CD4-positive, alpha-beta T cell treated with Interleukin-10 for 1 hour (primary cell): ENCODE measurements at places on chromosomes 2 and 18.
A peak's percentile ranks its signal among the peaks of the same experiment; 100 is the strongest.

GRCh38 chr2:154193246-154193645, 321.5 kb downstream of the GALNT13 start:
- DNase-seq, result no peak

- DNase-seq, result no peak
These were observed 148.6 kb downstream of the NCK2 start for GRCh38 chr2:105893011-105893995.

DNA sequence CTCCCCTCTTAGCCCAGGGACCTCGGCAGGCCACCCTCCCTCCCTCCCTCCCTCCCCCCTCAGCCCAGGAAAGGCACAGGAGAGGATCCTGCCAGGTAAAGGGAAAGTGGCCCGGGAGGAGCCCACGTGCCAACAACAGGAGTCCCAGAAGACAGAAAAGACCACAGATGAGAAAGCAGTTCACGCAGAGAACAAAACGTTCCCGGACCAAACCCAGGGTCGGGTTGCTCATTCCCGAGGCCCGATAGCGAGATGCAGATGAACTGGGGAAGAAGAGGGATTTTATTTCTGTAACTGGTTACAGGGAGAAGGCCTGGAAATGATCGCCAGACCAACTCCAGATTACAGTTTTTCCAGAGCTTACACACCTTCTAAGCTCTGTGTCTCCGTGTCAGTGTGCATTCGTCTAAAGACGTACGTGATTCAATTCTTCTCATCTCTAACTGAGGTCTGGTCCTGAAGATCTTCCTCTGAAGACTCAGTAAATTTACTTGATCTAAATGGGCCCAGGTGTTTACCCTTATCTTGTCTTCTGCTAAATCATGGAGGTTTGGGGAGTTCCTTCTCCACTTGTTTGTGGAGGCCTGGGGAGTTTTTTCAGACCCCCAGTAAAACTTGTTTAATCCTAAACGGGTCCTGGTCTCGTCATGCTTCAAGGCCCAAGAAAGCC, 807 bp upstream of the NEU4 start:
- DNase-seq, result no peak

GRCh38 chr2:107412209-107412904, 414.3 kb upstream of the RGPD4 start:
- DNase-seq, result no peak

DNA sequence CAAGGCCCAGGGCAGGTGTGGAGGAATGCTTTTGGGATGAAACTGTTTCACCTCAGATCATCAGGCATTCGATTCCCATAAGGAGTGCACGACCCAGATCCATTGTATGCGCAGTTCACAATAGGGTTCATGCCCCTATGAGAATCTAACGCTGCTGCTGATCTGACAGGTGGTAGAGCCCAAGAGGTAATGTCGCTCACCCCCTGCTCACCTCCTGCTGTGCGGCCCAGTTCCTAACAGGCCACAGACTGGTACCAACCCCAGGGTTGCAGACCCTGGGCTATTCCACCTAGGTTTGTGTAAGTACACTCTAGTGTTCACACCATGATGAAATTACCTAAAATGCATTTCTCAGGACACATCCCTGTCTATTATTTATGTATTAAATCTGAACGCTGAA, 72.5 kb downstream of the COPS8 start:
- no peak for DNase-seq

- DNase-seq, result no peak
These were observed 16.2 kb upstream of the MAPRE2 start for GRCh38 chr18:35024965-35025364.

DNA sequence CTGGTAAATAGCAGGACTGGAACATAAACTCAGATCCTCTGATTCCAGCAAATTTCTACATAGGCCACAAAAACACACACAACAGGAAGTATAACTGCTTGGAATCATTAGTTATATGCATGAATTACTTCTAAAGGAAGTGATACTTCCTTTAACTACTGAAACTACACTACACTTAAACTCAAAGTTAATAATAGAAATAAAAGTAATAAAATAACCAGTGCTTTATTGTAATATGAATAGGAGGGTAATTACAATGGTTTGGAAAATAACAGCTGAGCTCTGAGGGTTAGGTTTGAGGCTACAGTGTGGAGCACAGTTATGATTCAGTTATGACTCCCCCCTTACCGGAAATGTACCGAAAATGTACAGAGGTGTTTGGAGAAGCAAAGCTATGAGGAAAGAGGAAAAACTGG, 18.5 kb upstream of the POLI start:
- DNase-seq, result no peak

- no peak for DNase-seq
These were observed 77.5 kb downstream of the EPHA4 start for GRCh38 chr2:221494556-221494955.

- DNase-seq, result no peak
These were observed 111.9 kb downstream of the AP1S3 start for GRCh38 chr2:223725494-223725893.

GRCh38 chr18:48922801-48923730, 27.7 kb downstream of the SMAD7 start:
- peak; percentile 46 for DNase-seq

GRCh38 chr18:77366067-77366719, 116.5 kb downstream of the GALR1 start:
- DNase-seq, result no peak

DNA sequence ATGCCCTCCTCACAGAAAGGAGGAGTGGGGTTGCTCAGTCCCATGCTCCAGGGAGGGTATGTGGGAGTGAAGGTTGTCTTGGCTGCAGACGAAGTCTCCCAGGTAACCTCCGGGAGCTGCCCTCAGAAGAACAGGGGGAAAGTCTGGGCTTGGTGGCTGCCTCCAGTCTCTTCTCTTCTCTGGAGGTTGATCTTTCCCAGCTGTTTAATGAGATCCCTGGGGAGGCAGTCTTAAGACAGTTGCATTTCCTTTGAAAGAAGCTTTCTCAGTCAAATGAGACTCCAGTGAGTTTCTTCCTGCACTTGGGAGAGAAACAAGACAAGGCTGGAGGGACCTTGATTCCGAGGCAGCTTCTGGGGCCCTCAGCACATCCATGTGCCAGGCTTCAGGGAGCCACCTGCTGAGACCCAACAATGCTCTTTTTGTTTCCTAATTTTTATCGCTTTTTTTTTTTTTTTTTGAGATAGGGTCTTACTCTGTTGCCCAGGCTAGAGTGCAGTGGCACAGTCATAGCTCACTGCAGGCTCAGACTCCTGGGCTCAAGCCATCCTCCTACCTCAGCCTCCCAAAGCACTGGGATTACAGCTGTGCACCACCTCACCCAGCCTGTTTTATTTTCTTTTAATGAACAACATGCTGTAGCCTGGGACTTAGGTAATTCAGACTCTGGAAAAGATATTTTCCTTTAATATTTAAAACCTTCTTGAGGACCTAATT, 71.7 kb upstream of the TPO start:
- DNase-seq, result no peak

GRCh38 chr2:80169811-80170594, 134.5 kb downstream of the LRRTM1 start:
- DNase-seq, result no peak

DNA sequence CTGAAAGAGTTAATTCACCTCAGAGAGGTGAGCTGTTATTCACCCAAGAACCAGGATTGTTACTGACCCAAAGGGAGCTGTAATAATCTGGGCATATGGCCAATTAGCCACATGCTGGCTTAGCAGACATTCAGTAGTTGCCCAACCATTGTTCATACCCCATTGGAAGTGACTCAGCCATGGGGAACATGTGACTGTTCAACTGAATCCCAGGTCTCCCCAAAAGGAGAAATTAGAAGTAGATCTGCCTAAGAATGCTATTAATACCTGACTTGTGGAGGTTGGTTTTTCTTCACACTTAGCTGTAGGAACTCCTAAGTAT, 272.6 kb upstream of the UBE2E3 start:
- DNase-seq, result no peak

GRCh38 chr2:24385366-24385765, 25.0 kb upstream of the ITSN2 start:
- no peak for DNase-seq

GRCh38 chr2:76826691-76827090, 695.5 kb downstream of the LRRTM4 start:
- no peak for DNase-seq

DNA sequence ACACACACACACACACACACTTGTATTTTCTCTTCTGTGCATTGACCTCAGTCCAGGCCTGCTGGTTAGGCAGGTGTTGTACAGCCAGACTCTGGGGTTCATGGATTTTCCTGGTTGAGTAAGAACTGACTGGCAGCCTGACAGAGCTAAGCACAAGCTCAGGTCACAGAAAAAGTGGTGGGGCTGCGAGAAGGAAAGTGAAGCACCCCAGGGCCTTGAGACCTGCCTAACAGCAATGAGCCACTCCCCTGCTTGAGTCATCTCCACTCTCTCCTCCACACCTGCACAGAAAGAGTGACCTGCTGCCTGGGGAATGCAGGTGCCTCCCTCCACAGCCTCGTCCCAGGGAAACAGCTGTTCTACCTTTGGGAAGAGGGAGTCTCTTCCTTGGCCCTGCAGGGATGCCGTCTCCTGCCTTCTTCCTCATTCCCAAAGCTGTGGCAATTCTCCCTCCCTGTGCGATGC, 91.4 kb upstream of the LGALSL start:
- DNase-seq, result no peak

- no peak for DNase-seq
These were observed 40.8 kb downstream of the ZEB2 start for GRCh38 chr2:144479138-144479537.

DNA sequence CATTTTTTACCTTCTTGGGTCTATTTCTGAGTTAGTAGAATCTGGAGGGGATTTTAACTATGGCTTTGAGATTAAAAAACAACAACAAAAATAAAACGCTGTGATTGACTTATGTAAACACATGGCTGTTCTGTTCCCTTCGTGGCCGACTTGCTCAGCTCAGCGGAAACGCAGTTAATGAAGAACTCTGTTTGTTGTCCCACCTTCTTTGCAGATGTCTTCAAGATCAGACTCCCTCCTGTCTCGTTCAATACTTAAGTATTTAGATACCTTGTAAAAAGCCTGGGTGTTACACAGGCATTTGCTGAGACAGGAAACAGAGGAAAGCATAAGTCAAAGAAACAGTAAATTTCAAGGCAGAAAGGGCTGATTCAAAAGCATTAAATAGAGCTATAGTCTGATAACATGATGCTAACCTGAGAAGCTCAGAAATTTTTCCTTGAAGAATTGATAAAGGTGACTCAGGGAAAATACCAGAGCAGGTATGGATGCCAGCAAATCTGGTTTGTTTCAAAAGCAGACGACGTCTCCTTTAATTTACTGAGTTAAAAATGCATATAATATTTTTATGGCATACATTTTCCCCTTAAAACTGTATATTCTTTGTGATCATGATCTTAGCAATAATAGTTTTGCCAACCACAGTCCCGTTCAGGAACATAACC, 21.7 kb upstream of the POLI start:
- DNase-seq, result no peak

DNA sequence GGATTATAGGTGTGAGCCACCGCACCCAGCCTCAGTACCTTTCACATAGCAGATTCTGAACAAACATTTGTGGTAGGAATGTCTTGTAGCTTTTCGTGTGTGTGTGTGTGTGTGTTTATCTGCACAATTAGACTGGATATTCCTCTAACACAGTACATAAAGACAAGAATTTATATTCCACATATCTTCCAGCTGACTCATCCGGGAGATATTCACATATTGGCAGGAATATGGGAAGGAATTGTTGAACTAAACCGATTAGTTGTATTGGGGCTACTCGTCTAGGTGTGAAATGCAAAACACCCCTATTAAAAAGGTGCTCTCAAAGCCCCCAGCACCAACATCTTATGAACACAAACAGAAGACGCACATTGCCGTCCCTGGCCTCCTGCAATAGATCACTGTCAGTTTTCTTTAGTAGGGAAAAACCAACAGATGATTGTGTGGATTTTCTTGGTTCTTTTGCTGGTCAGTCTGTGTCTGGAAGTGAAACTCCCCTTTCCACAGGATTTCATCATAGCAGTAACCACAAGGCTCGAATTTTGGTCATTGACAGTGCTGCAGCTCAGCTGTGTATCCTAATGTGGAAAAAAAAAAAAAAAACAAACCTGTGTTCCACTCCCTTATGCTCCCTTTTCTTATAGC, 208.5 kb upstream of the ACVR2A start:
- no peak for DNase-seq

- DNase-seq, result no peak
These were observed 199.3 kb upstream of the HDAC4 start for GRCh38 chr2:239600001-239600593.

GRCh38 chr2:126643972-126644371, 12.0 kb upstream of the GYPC start:
- no peak for DNase-seq

GRCh38 chr2:11758647-11759046, 12.2 kb downstream of the LPIN1 start:
- DNase-seq, result no peak

GRCh38 chr18:75293591-75293990, 83.0 kb downstream of the TSHZ1 start:
- DNase-seq, result no peak

GRCh38 chr18:38611036-38611964, 1045.7 kb upstream of the CELF4 start:
- no peak for DNase-seq

GRCh38 chr2:158716921-158717320, 78.2 kb upstream of the DAPL1 start:
- no peak for DNase-seq

- no peak for DNase-seq
These were observed 212.5 kb downstream of the SCG2 start for GRCh38 chr2:223389624-223390023.

DNA sequence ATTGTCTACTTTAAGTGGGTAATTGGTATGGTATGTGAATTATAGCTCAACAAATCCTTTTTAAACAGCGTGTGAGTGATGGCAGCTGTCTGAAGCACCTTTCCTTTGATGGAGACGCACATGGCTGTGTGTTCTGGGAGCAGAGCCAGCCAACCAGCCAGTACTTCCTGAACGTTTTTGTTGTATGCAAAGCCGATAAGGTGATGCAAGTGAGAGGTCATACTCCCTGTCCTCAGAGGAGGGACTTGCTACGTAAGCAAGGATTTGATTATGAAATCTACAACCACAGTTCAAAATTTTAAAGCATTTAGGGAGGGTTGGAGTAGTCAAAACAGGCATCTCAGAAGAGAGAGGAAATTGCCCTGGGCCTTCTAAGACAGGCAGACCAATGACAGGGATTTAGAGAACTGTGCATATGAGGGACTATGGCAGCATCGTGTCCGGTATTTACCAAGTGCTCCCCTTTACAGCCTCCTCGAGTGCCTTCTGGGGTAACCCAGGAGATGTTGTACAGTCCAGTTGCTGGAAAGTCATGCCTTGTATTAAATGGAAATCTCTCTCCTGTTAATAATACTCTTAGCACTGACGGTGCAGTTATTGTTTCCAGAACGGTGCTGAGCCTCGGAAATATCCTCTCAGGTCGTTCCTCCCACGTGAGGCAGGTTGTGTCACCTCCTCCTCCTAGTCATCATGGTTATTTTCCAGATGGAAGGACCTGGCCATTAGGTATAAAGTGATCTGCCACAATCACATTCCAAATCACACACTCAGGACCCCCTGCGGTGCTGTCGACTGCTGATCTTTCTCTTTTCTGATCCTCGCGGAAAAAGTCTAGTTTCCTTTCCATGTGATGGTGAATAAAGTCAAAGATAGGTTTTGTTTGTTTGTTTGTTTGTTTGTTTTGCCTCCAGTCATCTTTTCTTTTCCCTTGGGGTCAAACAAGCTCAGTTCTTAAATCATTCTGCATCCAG, 28.4 kb downstream of the ARHGEF4 start:
- no peak for DNase-seq
